Fibroblast of the conjunctiva (primary cell): ENCODE measurements at places on chromosomes 7 and 10.

DNA sequence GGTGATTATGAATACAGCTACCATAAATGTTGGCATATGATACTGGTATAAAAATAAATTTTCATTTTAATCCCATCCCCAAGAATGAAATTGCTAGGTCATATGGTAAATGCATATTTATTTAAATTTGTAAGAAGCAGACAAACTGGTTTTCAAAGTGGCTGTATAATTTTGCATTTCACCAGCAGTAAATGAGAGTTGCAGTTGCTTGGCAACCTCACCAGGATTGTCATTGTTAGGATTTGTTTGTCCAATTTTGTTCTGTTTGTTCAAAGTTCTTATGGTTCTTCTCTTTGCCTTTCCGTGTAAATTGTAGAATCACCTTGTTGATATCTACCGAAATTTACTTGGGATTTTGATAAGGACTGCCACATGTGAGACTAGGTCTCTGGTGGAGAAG lies 237.4 kb downstream of the OTUD1 start:
- DNase-seq = no peak

- DNase-seq = no peak
Measured at GRCh38 chr7:35556515-35557471, 138.1 kb downstream of the HERPUD2 start.

DNA sequence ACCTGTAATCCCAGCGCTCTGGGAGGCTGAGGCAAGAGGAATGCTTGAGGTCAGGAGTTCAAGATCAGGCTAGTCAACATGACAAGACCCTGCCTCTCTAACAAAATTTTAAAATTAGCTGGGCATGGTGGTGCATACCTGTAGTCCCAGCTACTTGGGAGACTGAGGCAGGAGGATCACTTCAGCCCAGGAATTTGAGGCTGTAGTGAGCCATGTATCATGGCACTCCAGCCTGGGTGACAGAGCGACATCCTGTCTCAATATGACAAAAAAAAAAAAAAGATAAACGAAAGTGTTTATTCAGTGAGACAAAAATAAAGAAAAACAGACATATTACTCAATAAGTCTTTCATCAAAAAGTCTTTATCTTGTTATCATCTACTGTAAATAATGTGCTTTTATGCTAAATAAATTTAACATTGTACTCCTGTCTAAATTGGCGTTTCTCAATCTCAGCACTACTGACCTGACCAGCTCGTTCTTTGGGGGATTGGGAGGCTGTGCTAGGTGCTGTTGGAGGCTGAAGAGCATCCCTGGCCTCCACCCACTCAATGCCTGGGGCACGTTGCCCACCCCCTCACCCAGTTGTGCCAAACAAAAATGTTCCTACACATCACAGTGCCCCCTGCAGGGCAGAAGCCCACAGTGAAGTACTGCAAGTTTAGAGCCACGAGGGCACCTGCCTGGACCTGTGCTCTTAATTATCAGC lies 57.7 kb downstream of the NCAPG2 start:
- no peak for DNase-seq

DNA sequence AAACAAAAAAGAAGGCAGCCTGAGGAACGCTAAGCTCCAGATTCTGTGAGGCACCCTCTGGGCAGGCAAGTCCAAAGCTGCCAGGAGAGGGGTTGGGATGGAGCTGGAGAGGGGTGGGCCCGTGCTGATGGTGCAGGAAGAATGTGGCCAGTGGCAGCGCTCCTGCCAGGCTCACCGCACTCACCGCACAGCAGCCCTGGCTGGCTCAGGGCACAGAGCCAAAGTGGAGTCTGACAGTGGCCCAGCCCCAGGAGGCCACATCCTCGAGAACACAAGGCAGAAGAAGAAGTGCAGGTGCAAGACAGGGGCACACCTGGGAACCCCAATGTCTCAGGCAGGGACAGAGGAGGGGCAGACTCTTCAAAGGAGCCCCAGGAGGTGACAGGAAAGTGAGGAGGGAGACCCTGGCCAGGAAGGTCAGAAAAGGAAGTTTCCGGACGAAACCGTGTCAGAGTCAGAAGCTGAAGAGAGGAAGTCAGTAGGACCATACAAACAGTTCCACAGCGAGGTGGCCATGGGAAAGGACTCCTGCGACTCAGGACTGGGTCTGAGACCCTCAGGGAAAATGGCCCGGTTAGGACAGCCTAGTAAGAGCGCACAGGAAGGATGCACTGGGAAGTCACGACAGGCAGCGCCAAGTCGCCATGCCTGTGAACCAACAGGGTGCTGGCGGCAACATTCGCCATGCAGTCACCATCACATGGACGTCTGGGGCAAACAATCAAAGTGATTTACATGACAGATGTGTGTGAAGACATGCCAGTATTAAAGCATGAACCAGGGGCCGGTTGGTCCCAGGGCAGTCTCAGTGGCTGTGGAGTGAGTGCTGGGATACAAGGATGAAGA lies 54.4 kb downstream of the COBL start:
- no peak for DNase-seq

GRCh38 chr7:141701489-141702046 lies 398 bp downstream of the DENND11 start:
- DNase-seq = no peak

DNA sequence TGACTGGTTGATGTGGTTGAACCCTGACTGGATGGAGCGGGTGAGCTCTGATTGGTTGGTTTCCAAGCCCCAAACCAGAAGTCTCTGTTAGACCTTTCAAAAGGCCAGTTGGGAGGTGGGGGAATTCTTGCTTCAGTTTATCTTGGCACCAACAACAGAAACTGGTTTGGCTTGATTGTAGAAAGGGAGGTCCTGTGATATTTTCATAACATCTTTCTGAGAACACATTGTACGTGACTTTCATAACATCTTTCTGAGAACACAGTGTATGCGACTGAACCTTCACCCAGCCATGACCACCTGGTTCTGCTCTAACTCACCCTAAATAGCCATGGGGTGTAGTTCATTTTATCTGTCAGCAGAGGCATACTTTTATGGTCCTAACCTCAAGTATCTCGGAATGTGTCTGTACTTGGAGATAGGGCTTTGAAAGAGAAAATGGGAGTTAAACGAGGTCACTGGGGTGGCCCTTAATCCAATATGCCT lies 88.3 kb downstream of the GALNT17 start:
- no peak for DNase-seq

DNA sequence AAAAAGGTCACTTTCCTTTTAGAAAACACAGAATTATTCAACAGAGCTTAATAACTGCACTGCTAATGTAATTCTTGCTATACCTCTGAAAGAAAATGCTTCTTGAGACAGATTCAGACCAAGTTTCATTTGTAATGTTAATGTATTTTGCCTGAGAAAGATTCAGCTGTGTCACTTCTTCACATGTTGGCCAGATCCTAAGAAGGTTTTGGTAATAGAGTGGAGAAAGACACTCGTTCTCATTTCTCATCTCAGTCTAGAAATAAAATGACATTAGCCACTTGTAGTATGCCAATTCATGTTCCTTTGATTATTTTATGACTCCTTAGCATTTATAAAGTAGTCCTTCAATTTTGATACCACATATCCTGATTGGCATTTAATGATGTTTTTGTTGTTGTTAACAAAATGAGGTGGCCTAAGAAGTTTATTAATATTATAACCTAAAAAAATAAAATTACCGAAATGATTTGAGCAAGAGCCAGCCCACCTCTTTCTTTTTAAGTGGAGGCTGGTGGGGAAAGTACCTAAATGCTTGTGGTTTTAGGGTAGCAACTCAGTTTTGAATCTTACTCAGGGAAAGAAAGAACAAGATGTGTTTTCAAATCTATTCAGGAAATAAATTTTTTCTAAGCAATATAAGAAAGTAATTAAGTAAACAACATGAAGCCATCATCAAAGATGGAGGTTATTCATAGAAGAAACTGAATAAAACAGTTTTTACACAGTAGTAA lies 16.4 kb upstream of the ELAPOR2 start:
- no peak for DNase-seq

DNA sequence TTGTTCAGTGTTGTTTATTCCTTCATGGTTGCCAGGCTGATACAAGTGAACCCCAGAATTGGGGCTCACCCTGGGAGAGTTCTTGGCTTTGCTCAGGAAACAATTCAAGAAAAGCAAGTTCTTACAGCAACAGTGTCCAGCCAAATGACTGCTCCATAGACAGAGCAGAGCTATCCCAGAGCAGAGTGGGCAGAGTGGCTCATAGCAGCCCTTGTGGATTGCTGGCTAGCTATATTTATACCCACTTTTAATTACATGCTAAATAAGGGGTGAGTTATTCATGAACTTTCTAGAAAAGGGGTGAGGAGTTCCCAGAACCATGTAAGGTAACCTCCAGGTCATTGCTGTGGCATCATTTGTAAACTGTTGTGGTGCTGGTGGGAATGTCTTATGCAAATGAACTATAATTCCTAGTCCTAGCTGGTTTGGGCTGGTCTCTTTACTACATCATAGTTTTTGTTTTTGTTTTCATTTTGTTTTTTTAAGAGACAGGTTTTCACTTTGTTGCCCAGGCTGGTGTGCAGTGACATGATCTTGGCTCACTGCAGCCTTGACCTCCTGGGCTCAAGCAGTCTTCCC lies 59.9 kb upstream of the HBP1 start:
- DNase-seq = no peak

DNA sequence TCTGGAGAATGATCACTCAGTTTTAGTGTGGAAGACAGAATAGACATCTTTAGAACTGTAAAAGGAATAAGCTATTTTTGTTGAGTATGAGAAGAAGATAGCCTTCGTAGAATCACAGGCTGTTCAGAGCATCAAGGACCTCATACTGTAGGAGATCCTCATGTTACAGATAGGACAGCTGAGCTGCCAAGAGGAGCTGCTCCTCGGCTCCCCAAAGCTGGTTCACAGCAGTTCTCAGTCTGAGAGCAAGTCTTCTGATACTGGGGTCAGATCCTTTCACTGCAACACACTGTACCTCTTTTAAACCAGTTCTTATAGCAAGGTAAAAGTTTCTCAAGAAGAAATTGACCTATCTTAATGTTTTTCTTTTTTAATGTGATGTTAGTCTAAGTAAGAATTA lies 17.1 kb downstream of the CCNY start:
- no peak for DNase-seq

DNA sequence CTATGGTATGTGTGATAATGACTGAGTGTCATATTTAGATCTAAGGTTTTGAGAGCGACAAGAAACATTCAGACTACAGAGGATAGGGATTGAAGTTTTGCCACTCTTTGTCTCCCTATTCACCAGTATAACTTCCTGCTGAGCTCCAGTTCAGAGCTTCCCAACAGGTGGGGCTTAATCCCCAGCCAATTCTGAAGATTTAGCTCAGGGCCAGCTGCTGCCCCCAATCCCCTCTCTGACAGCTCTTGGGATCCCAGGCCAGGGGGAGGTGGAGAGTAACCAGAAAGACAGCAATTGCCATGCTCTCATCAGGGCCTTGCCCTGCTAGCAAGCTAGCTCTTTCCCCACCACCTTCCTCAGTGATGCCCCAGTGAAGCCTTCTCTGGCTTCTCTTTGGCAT lies 57.8 kb downstream of the TRIL start:
- DNase-seq = no peak

GRCh38 chr7:127250312-127251035 lies 2.3 kb downstream of the GRM8 start:
- DNase-seq = no peak

DNA sequence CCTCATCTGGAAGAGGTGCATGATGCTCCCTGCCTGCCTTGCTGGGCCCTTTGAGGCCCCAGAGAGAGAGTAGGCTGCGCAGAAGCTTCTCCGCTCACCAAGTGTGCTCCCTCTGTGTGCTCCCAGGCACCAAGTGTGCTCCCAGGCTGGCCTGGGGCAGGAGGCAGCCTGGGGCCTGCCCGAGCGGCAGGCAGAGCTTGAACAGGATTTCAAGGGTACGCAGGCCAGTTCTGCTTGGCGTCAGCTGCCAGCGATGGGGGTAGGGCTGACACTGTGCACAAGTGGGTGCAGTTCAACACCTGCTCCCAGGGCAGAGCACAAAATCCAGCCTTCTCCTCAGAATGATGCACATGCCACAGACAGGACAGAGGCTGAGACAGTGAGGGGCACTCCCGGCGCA lies 119.7 kb downstream of the FAM53B start:
- DNase-seq = no peak

DNA sequence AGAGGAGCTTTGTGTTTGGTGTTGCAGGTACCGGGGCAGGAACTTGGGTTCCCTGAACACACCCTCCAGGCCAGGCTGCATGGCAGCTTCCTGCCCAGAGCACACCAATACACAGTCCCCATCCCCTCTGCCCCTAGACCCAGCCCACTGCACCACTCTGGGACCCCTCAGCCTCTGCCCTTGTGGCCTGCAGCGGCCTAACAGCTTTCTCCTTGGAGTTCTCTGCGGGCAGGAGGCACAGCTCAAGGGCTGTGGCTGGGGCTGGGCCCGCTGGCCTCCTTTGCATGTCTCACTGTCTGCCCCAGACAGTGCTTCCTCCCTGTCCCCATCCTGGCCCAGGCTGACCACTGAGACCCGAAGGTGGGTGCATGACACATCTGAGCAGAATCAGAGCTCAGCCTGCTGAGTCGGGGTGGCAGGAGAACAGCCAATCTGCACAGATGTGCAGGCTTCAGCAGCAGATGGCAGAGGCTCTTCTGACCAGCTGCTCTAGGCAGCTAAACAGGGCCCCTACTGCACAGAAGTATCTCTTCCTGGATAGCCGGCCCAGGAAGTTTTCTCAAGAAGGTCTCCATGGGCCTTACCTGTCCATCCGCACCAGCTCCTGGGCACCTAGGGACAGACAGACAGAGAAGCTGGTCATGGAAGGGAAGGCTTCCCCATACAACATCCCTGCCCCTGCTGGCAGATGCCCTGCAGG lies 20.8 kb downstream of the VSIR start:
- DNase-seq = no peak

DNA sequence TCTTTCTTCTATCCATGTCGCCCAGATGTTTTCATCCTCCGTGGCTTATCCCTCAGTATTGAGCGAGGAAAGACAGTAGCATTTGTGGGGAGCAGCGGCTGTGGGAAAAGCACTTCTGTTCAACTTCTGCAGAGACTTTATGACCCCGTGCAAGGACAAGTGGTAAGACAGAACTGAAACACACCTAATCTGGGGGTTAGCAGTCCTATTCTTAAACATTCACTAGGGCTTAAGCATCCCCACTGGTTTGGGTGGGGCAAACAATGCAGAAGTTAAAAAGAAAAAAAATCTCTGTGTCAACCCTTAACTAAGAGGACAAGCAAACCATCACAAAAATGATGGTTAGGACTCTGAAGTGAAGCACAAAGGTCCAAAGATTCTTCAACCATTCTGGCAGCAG lies 43.8 kb downstream of the SP8 start:
- DNase-seq = no peak

DNA sequence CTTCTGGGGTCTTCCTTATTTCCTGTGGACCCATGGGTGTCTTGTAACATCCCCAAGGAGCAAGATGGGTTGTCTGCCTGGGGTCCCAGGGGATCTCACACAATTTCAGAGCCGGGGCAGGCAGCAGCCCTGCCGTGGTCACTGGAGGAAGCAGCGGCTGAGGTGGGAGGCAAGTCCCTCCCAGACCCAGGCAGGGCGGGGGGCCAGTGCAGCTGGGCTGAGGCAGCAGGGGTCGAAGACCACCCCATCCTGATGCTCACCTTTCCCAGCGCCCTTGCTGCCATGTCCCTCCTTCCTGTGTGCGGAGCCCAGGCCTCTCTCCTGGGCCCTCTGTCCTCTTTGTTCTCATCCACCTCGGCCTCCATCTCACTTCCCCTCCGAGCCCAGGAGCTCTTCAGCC lies 583.0 kb upstream of the COBL start:
- no peak for DNase-seq
